ENCODE measurements at places on chromosomes 7 and 10. TPM values are rescaled to one million over a fixed set of nuclear protein-coding genes. Genes with fewer than 3 reads are reported as not detected.

ZC3HAV1L gene
- total RNA-seq, result 13.6 TPM

DNA sequence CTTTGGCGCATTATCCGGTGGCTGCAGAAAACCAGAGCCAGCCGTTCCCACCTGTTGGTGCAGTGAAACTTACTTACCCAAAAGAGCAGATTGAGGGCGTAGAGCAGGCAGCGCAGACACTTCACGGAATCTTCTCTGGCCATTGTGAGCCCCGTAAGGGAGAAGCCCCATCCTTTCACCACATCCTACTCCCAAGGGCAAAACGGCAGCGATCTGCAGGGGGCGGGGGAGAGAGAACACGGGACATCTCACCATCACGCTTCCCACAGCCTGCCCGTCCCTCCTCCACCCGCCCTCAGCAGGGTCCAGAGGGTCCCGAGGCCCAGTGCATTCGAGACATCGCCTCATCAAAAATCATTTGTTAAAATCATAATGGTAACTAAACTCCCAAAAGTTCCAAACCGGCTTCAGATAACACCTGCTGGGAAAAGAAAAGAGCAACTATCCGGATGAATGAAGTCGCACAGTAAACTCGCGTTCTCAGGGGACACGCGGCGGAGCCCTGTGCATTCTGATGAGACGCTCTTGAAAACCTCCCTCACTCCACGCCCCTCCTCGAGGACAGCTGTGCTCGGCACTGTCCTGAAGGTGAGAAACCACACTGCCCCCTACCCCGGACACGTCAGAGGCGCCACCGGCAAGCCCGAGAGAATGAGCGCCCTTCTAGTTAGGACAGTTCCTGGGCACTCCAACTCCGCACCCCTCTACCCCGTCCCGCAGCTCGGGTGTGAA lies 1.2 kb downstream of the TSPAN12 start:
- H3K27ac ChIP-seq, result no peak overlapping the region
- H3K4me1 ChIP-seq, result no peaks in the 10 kb centered on the region
- no peak for DNase-seq
- H3K27me3 ChIP-seq, result peaks cover 26% of the 10 kb centered on the region

GRCh38 chr7:120645966-120646365 lies 212.0 kb downstream of the TSPAN12 start:
- DNase-seq, result no peak
- H3K27ac ChIP-seq, result no peak overlapping the region
- no peak overlapping the region for H3K4me3 ChIP-seq
- no peaks in the 10 kb centered on the region for H3K4me1 ChIP-seq
- no peaks in the 10 kb centered on the region for H3K27me3 ChIP-seq

- no peak overlapping the region for H3K27ac ChIP-seq
- no peaks in the 10 kb centered on the region for H3K27me3 ChIP-seq
- DNase-seq, result no peak
- no peaks in the 10 kb centered on the region for H3K4me1 ChIP-seq
- no peak overlapping the region for H3K4me3 ChIP-seq
Measured at GRCh38 chr10:95451568-95452524, 109.3 kb downstream of the SORBS1 start.

GRCh38 chr7:28165961-28166955 lies 14.3 kb downstream of the JAZF1 start:
- DNase-seq, result no peak
- no peaks in the 10 kb centered on the region for H3K27me3 ChIP-seq
- no peaks in the 10 kb centered on the region for H3K4me1 ChIP-seq
- H3K4me3 ChIP-seq, result no peak overlapping the region

Data from CD8-positive, alpha-beta memory T cell (primary cell).